Thoracic aorta (tissue), 2 donors: ENCODE measurements at places on chromosomes 13 and 19. TPM values are rescaled to one million over a fixed set of nuclear protein-coding genes. Genes with fewer than 3 reads are reported as not detected.
A peak's percentile ranks its signal among the peaks of the same experiment; 100 is the strongest.

Gene CYP4F2
- total RNA-seq: not detected

Gene GNG7
- 2.3 TPM for total RNA-seq

Gene CDX2
- not detected for total RNA-seq

GRCh38 chr19:45508861-45509691, 1.8 kb downstream of the VASP start:
- DNase-seq: peak; percentile 67
- peak overlapping the region; percentile 95 for H3K4me3 ChIP-seq
- no peaks in the 10 kb centered on the region for H3K27me3 ChIP-seq
- H3K36me3 ChIP-seq: no peaks in the 10 kb centered on the region
- H3K4me1 ChIP-seq: peaks cover 53% of the 10 kb centered on the region

GRCh38 chr19:48837051-48837524, 797 bp upstream of the HSD17B14 start:
- H3K4me3 ChIP-seq: peak overlapping the region; percentile 84
- DNase-seq: peak; percentile 69
- no peaks in the 10 kb centered on the region for H3K36me3 ChIP-seq
- peak overlapping the region; percentile 88 for H3K27ac ChIP-seq

GRCh38 chr13:19179916-19180315, 1.7 kb downstream of the TUBA3C start:
- no peak for DNase-seq
- no peaks in the 10 kb centered on the region for H3K36me3 ChIP-seq
- no peak overlapping the region for H3K27ac ChIP-seq
- no peaks in the 10 kb centered on the region for H3K27me3 ChIP-seq
- H3K4me1 ChIP-seq: no peaks in the 10 kb centered on the region

- no peak for DNase-seq
- H3K27me3 ChIP-seq: no peaks in the 10 kb centered on the region
- peak overlapping the region; percentile 95 for H3K4me3 ChIP-seq
- no peaks in the 10 kb centered on the region for H3K36me3 ChIP-seq
- H3K27ac ChIP-seq: no peak overlapping the region
Measured at GRCh38 chr19:33304371-33304759, 2.0 kb upstream of the CEBPA start.

Gene MUC16
- total RNA-seq: under 0.01 TPM

DNA sequence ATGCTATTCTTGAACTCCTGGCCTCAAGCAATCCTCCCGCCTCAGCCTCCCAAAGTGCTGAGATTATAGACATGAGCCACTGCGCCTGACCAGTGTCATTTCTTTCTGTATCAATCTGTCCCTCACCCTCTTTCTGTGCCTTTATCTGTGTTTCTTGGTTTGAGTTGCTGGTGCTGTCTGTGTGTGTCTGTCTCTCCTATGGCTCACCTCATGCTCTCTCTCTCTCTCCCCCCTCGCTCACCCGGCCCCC, 9.9 kb downstream of the IRF2BP1 start:
- no peaks in the 10 kb centered on the region for H3K27me3 ChIP-seq
- H3K4me1 ChIP-seq: peaks cover 9% of the 10 kb centered on the region
- no peak overlapping the region for H3K27ac ChIP-seq
- no peak overlapping the region for H3K4me3 ChIP-seq

- H3K4me1 ChIP-seq: peaks cover 17% of the 10 kb centered on the region
- H3K36me3 ChIP-seq: peaks cover 3% of the 10 kb centered on the region
- H3K27ac ChIP-seq: no peak overlapping the region
- H3K27me3 ChIP-seq: no peaks in the 10 kb centered on the region
Measured at GRCh38 chr19:13827656-13828055, 32.4 kb downstream of the ZSWIM4 start.

DNA sequence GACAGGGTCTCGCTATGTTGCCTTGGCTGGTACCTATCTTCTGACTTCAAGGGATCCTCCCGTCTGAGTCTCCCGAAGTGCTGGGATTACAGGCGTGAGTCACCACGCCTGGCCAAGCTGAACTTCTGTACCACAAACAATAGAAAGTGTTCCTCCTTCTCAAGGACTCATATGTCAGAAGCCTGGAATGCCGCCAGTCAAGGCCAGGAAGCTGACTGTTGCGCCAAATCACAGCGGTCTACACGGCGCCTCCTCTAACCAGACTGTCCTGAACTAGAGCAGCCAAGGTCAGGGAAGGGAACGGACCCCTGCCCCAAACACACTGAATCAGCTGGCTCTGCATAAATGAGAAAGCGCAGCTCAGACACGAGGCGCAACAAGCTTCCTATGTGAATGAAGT, 14.6 kb downstream of the RAB20 start:
- peaks cover 25% of the 10 kb centered on the region for H3K4me1 ChIP-seq
- H3K36me3 ChIP-seq: no peaks in the 10 kb centered on the region
- no peak overlapping the region for H3K27ac ChIP-seq

- no peak overlapping the region for H3K4me3 ChIP-seq
- H3K27ac ChIP-seq: no peak overlapping the region
- H3K4me1 ChIP-seq: no peaks in the 10 kb centered on the region
Measured at GRCh38 chr19:788983-789700, 8.1 kb upstream of the PTBP1 start.
